Stimulated activated CD8-positive, alpha-beta memory T cell treated with anti-CD3 and anti-CD28 coated beads, Interleukin-2, amount 100 ng/mL, for 1 hour (primary cell): ENCODE measurements at places on chromosomes 2 and 18.

DNA sequence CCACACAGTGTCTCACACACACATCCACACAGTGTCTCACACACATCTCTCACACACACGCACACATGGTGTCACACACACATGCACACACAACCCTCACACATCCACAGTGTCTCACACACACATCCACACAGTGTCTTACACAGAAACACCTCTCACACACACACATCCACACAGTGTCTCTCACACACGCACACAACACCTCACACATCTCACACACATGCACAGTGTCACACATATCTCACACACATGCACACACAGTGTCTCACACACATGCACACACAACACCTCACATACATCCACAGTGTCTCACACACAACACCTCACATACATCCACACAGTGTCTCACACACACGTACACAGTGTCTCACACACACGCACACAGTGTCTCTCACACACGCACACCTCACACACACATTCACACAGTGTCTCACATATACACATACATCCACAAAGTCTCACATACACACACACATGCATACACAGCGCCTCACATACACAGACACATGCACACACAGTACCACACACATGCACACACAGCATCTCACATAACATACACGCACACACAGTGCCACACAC is 473.9 kb upstream of the HS6ST1 start:
- no peak for DNase-seq

- no peak for DNase-seq
Observed at GRCh38 chr18:60122339-60122738, 222.5 kb downstream of the PMAIP1 start.

DNA sequence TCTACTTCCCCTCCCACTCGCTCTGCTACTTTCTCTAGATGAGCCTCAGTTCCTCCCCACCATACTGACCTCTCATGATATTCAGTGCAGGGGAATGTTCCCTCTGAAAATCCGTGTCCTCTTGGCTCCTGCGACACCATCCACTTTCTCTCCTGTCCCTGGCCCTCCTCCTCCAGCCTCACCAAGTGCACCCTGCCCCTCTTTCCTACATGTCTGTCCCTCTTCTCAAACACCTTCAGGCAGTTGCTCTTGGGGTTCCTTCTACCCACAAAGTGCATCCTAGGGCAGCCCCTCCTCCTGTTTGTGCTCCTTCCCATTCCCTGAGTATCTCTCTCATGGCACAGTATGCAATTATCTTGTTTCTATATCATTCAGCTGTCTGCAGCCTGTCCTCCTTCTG is 246.4 kb upstream of the RAB6C start:
- no peak for DNase-seq

- no peak for DNase-seq
Observed at GRCh38 chr2:3301001-3301400, 76.6 kb downstream of the EIPR1 start.

GRCh38 chr18:32911660-32912284 is 138.9 kb upstream of the KLHL14 start:
- DNase-seq: no peak

DNA sequence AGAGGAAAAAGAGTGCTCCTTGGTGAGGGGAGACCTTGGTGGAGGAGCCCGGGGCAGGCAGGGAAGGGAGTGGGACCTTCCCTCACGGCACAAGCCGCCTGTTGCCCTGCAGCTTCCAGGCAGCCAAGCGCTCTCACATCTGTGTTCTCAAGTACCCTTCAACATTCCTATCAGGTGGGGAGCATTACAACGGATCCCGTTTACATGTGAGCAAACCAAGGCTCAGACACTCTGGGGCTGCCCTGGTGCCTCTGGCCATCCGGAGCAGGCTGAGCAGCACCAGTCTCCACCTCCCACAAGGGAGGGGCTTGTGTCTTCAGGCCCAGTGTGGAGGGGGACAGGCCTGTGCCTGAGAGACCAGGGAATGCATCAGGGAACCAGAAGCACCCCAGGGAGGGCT is 57.9 kb downstream of the AQP12A start:
- DNase-seq: no peak

DNA sequence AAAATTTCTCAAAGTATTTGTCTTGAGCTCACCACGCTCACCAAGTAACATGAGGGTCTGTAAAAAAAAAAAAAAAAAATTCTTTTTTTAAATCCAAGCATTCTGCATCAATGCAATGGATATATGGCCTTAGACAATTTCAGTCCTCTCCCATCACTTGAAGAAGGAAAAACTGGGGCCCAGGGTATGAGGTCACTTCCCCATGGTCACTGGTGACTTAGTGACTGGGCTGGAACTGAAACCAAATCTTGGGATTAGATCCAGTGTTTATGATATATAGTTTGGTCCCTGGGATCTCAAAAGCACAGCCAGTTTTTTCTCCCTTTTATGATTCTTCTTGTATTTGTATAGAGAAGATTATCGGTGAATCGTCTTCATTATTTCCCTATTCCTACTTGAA is 477.9 kb upstream of the TNP1 start:
- DNase-seq: no peak

DNA sequence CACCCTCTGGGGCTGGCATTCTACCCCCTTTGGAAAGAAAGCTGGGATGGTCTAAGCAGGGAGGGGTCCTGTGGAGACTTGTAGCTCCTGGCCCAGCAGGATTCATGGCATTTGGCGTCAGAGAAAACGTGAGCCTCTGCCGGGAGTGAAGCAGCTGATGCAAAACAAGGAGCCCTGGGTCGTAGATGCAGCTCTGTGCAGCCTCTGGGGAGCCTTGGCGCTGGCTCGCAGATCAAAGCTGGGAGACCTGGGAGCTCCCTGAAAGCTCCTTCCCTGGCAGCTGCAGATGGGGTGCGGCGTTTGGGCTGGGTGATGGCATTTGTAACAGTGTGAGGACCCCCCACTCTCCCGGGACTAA is 148.3 kb downstream of the KLHL29 start:
- DNase-seq: no peak

DNA sequence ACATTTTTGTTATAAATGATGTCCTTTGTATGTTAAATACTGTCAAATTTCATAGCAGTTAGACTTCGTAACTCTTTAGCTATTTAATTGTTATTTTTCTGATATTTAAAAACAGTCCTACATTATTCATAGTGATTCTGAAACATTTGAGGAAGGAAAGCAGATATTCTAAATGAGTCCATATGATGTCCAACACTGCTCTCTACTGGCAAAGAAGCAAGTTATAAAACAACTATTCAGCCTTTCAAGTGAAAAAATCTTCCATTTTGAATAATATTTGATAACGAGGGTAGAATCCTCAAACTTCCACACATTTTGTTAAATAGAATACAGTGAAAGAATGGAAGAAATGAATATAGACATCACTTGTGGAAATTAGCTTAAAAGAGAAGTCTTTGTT is 220.8 kb downstream of the GULP1 start:
- no peak for DNase-seq

- DNase-seq: no peak
Observed at GRCh38 chr2:119475225-119475856, 43.7 kb downstream of the TMEM37 start.

GRCh38 chr2:19033240-19033639 is 325.2 kb downstream of the OSR1 start:
- DNase-seq: no peak

DNA sequence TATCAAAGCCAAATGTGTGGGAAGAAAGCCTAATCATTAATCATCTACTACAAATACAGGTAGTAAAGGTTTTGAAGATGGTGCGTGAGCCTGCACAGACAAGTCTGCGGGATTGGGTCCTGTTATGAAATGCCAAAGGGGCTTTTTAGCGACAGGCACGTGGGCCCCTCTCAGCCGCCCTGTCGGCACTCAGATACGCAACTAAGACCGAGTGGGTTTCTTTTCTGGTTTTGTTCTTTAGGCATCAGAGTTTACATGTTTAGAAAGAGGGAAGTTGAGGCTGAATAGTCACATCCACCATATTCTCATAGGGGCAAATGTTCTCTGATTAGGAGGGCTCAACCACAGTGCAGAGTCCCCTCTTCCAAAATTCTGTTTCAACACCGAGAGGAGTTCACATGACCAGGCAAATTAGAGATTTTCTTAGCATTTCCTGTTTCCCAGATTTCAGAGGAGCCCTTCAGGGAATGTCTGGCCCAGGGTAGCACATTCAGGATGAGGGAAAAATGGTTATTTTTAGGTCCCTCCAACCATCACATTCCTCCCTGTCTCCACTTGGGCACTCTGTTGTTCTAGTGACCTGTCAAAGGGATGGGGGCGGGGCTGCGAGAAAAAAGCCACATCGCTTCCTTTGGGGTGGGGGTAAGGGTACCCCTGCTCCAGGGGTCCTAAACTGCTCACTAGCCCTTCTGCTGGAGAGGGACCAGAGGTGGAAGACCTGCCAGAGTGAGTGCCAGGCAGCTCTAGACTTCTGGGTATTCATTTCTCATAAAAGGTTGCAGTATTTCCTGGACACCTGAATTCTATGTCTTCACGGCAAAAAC is 159.2 kb downstream of the BCL2 start:
- DNase-seq: no peak

DNA sequence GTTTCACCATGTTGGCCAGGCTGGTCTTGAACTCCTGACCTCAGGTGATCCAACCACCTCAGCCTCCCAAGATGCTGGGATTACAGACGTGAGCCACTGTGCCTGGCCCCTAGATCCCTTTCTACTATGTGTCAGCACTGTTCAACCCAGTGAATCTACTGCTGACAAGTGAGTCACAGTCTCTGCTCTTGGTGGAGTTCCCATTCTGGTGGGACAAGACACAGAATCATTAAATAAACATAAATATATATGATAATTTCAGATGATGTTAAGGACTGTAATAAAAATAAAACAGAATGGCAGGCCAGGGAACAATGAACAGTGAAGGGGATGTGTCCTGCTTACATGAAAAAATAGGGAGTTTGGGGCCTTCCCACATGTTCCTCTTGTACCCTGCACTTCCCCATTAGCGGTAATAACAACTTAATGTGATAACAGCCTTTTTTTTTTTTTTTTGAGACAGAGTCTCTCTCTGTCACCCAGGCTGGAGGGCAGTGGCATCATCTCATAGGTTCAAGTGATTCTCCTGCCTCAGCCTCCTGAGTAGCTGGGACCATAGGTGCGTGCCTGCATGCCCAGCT is 112.2 kb downstream of the CPO start:
- DNase-seq: no peak
